ENCODE measurements at places on chromosomes 3 and 15. TPM values are rescaled to one million over a fixed set of nuclear protein-coding genes. Genes with fewer than 3 reads are reported as not detected.

GRCh38 chr3:94304954-94305353 is 242.1 kb downstream of the NSUN3 start:
- DNase-seq: no peak

The PCSK6 gene
- 12.9 TPM for total RNA-seq

DNA sequence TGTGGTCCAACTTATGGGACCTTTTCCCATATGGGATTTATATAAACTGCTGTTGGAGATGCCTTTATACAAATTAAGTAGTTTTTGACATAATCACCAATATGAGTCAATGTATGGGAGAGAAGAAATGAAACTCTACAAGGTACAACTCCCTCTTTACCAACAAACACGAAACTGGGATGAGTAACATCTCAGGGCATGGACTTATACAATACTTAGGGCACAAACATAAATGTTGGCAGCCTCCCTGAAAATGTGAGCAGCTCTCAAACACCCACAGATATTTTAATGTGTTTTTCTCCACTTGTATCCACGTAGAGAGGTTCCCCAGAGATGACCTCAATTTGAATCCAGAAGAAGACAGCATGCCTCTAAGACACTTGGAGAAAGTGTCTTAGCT is 161.6 kb downstream of the MAGI1 start:
- no peak for DNase-seq

DNA sequence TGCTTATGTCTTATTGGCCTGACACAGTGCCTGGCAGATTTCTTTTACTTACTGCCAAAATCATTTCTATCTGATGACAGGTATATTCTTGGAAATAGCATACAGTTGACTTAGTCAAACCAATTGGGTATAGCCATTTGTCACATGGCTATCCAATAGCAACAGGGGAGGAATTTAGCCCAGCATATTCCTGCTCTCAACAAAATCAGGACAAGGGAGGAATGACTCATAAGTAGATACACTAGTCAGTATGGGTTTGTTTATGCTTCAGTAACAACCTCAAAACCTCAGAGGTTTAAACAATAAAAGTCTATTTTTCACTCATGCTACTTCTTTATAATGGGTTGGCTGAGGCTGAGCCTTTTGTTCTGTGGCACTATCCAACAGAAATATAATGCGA is 38.0 kb upstream of the VILL start:
- DNase-seq: no peak

The FGF7 gene
- 13.2 TPM for total RNA-seq

DNA sequence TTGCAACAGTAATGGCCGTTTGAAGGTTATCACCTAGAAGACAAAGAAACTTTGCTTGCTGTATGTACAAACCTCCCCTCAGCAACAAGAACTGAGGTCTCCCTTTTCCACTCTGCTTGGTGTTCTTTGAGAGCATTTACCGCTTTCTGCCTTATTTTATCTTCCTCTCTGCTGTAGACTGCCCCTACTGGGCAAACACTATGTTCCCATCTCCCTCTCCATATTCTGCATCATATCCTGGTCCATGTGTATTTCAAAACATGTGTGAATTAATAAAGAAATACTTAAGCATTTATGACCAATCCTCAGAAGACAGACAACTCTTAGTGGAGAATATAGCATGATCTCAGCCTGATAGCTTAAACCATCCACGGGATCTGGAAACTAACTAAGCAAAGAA is 64.4 kb downstream of the ATP13A5 start:
- DNase-seq: no peak

DNA sequence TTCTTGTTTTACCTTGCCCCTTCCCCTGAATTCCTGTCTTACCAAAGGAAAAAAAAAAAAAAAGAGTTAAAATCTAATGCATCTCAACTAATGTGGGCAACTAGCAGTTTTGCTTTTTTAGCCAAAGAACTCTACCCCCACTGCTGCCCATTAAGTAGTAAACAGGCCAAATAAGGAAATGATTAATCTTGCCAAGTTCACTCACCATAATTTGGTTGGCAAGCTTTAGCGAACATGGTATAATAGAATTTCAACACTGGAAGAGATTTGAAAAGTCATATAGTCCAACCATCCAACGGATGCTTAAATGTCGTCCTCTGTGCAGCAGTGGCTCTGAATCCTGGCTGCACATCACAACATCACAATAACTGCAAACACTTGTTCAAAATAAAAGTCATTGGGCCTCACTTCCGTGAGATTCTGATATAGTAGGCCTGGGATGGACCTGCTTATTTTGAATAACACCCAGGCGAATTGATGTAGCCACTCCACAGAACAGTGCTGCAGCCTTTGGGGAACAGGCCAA is 142.0 kb upstream of the UBE2E1 start:
- DNase-seq: no peak

- no peak for DNase-seq
Observed at GRCh38 chr3:197205675-197206074, 92.7 kb downstream of the DLG1 start.

DNA sequence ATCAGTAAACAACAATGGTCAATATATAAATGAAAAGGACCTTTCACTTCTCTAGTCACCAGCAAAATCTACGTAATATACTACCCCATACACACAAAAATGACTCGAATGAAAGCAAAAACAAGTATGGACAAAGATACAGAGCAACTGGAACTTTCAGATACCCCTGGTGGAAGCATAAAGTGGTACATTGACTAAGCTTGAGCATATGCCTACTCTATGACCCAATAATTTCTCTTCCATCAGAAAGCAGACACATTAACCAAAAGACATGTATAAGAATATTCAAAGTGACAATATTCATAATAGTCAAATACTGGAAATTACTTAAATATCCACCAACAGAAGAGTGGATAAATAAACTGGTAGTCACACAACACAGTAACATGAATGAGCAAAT is 86.0 kb downstream of the EFL1 start:
- DNase-seq: no peak

The ARGFX gene
- total RNA-seq: not detected
